ENCODE measurements at places on chromosomes 3 and 15.

DNA sequence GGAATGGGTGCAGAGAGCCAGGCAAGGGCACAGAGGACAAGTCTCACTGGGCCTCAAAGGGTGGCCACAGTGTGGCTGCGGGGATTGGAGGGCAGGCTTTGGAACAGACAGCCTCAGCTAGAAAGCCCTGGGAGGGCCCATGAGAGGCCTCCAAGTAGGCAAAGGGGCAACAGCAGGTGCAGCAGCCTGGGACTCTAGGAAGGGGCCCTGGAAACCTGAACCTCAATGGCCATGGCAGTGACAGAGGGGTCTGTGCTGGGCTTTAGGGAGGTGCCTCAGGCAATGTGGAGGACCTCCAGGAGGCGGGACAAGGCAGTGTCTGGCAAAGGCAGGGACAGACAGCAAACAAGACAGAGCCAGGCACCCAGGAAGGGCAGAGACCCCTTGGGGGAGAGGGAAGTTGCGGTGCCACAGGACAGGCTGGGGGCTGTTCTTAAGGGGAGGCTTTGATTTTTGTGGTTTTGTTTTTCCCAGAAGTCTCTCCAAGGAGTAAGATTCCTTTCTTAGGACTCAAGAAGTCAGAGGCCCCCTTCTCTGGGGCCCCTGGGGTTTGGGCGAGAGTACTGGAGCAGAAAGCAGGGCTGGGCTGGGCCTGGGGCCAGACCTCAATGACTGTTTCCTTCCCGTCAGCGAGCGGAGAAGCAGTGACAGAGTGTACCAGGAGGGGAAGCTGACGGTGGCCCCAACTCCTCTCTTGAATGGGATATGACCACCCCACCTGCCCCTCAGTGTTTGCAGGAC lies 9.7 kb downstream of the STOML1 start:
- no peak for DNase-seq

GRCh38 chr3:48285132-48285531 lies 44.2 kb downstream of the ZNF589 start:
- no peak for DNase-seq

DNA sequence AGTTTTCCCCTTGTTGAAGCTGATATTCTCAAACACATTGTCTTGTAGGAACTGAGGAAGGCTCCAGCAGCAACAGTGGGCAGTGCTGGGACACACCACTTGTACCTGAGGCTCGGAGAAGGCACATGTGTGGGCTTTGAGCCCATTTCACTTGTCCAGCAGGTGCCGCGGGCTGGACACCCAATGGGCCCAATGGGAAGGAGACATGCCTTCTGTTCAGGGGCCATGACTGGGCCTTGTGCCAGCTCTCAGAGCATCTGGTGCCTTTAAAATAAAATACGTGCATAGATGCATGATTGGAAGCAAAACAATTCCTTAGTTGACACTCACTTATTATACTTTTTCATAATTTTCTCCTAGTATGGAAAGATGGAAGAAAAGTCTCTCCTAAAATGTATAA lies 334.2 kb downstream of the KLF13 start:
- no peak for DNase-seq

GRCh38 chr3:102866845-102867244 lies 432.0 kb downstream of the ZPLD1 start:
- DNase-seq = no peak

- no peak for DNase-seq
Measured at GRCh38 chr15:81948222-81948621, 97.6 kb downstream of the MEX3B start.

DNA sequence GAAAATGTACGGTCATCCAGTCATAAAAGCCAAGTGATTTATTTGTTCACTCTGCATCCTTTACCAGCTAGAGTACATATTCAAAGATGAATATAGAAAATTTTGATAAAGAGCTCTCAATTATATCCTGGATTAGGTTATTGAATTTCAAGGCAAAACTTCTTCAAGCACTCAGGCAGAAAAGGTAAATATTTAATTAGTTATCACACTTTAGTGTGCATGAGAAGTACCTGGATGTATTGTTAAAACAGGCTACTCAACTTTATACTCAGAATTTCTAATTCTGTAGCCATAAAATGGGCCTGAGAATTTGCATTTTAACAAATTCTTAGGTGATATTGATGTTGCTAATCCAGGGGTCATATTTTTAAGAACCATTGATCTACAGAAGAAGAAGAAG lies 45.3 kb downstream of the ILDR1 start:
- no peak for DNase-seq

DNA sequence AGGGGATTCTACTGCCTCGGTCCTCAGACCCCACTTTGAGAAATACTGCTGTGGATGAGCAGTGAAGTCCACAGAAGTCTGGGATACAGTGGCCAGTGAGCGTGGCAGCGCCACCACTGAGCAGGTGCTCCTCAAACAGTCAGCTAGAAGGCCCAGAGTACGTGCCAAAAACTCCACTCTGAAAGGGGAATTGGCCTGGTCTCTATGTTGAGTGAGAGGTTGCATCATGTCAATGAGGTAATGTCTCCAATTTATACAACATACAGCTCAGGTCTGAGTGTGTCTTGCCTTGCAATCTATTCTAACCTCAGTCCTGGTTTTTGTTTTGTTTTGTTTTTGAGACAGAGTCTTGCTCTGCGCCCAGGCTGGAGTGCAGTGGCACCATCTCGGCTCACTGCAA lies 53.3 kb upstream of the ETV5 start:
- peak; percentile 4 for DNase-seq

DNA sequence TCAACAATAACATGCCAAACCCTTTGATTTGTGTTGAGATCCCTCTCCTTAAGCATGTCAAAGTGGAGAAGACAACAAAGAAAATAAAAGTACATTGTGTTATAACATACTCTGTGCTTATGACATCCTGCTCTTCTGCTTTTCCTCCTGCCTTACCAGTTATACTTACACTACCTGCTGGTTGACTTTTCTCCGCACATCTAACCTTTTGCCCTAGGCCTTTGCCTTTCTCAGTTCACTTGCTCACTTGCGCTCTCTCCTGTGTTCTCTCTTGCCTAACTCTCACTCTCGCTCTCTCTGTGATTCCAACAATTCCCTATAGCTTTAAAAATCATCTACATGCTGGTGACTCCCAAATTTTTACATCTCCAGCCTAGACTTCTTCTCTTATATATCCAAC lies 5.7 kb downstream of the DNAH12 start:
- DNase-seq = no peak

- no peak for DNase-seq
Measured at GRCh38 chr15:78084449-78084750, 6.9 kb upstream of the TBC1D2B start.
